Endothelial cell of umbilical vein (primary cell): ENCODE measurements at places on chromosomes 6 and 20. TPM values are rescaled to one million over a fixed set of nuclear protein-coding genes. Genes with fewer than 3 reads are reported as not detected.

GRCh38 chr6:56911847-56912246, 43.1 kb upstream of the BEND6 start:
- no peak for DNase-seq

DNA sequence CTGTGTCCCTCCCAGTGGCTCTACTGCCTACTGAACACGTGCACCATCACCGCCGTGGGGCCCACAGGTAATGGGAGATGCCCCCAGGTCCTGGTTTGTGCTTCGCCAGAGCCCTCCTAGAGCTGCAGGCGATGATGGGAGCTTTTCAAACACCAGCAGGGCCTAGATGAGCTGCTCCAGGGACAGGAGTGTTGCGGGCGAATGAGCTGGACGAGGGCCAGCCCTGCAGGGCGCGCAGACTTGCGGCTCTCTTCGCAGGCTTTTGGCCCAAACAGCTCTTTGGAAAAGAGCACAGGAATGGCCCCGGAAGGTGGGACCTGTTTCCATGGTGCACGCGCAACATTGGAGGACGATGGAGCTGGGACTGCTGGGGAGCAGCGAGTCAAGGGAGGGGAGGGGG, 409.3 kb upstream of the SULF2 start:
- no peak for DNase-seq

DNA sequence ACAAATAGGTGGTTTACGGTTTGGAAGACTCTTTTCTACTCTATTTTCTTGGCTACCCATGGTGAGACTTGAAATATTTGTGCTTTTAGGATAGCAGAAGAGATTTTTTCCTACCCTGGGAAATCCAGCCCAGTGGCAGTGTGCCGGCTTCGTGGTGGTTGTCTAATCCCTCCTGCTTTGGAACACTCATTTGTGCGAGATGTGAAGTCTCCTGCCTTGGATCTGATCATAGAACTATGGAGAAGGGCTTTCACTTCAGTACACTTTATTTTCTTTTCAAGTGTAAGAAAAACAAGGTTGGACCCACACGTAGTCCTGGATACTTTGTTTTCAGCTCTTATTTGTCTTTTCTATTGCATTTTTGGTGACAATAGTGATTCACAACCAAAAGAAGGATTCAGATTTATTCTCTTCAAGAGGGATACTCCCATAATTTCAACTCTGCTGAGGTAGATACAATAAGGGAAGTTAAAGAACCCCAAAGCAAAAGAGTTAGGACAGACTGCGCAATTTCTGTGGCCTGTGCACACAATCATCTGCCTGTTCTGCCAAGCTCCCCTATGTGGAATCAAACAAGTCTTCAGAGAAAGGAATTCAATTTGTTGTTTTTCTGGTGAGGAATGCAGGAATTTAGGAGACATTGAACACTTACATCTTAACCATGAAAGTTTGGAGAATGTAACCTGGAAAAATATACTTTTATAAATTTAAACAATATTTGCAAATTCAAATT, 413.2 kb downstream of the GJA1 start:
- peak; percentile 27 for DNase-seq

- no peak for DNase-seq
Observed at GRCh38 chr6:39797751-39798150, 5.6 kb downstream of the DAAM2 start.

- DNase-seq: no peak
Observed at GRCh38 chr6:15405129-15406068, 159.5 kb downstream of the JARID2 start.

DNA sequence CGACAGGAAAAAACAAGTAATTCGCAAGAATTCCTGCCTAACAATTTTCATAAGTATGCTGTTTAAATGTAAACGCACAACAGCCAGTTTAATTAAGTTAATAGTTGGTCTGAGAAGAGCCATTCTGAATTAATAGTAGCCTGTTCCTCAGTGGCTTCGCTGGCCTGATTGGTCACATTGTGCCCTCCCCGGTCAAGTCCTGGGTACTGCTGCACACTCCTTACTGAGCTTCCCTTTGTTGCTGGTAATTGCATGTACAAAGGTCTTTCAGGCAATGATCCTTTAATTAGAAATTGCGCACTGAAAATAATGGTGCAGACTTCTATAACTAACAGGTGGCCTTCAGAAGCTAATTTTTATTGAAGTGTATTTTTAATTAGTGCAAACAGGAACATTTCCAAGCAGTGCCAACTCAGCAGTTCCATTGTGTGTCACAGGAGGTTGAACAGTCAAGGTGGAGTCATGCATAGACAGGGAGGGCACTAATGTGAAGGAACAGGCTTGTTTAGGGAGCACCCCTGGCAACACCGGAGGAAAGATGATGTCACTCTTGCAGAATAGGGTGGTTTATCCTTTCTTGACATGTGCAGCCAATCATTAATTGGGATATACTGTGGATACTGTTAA, 92.6 kb upstream of the SLC22A23 start:
- DNase-seq: peak; percentile 1

DNA sequence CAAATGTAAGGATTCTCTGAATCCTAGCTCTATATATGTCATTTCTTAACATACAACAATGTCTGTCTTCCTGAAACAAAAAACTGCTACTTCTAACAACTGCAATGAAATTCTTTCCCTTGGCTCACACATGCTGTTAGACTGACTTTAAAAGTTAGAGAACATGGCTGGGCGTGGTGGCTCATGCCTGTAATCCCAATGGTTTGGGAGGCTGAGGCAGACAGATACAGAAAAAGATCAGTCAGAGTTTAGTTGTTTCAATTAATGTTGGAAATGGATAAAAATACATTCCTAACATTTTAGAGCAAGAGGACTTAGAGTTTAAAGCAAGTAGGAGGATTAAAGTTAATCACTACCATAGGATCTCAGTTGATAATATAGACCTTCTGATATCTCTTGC, 28.7 kb upstream of the KIAA1586 start:
- no peak for DNase-seq

- no peak for DNase-seq
Observed at GRCh38 chr20:17765584-17765983, 65.8 kb downstream of the BANF2 start.

- DNase-seq: peak; percentile 77
Observed at GRCh38 chr6:28281288-28282064, at the start of gene PGBD1. Gene PGBD1, plus strand, starts transcription at chr6:28281572. Its CDS starts 2,242 bp downstream, at chr6:28283814.

DNA sequence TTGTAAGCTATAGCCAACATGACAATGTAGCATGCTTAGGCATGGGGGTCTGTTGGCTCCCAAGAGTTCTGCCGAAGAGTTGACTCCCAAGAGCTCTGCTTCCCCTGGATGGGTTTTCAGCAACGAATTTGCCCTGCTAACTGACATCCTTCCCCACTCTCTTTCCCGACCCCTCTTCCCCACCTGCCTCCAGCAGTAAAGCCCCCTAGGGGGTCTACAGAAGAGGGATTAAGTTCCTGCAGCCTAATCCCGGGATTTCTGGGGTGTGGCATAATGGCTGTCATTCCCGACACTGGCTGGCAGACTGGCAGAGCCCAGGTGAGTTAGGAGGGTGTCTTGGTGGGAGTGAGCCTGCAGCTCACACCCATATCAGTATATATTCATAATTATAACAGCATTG, 121.0 kb upstream of the ZNF184 start:
- no peak for DNase-seq

DNA sequence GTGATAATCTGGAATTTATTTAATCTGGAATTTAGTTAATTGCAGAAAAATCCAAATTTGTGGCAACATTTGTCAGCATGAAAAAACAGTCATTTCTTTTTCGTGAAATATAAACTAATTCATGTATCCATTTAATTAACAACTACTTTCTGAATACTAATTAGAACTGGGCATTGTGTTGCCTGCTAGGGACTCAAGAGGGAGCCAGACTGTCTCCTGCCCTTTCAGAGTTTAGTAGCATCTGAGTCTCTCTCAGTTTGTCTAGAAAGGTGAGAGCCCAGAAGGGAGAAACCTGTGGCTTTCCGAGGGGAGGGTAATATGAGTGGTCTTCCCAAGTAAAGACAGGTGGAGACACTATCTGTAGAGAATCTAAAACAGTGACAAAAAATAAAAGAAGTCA, 210.9 kb upstream of the HDDC2 start:
- DNase-seq: no peak

DNA sequence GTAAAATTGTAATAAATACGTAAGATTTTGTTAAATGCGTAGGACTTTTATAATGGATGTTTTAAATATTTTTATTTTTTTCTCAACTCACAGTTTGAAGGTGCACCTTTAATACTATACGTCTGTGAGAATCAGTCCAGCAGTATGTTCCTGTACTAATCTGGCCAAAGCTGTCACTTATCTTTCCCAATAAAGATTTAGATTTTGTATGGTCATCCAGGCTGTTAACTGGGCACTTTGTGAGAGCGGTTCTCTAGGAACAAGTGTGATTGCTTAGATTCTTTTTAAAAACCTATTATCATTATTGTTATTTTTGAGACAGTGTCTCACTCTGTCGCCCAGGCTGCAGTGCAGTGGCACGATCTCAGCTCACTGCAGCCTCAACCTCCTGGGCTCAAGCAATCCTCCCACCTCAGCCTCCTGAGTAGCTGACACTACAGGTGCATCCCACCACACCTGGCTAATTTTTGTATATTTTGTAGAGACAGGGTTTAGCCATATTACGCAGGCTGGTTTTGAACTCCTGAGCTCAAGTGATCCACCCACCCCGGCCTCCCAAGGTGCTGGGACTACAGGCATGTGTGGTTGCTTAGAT, 1.7 kb downstream of the DCBLD1 start:
- peak; percentile 12 for DNase-seq

Gene BTNL2
- total RNA-seq: not detected in 2 replicates

Gene DNAH8
- 0.29 and 0.97 TPM in 2 replicates for total RNA-seq

Gene CDK5RAP1
- 31.1 and 36.5 TPM in 2 replicates for total RNA-seq

Gene MUCL3
- total RNA-seq: not detected in 2 replicates

Gene FAM83C
- not detected in 2 replicates for total RNA-seq

Gene ZBTB22
- total RNA-seq: 12.6 and 13.9 TPM in 2 replicates

Gene APMAP
- 105 and 110 TPM in 2 replicates for total RNA-seq

Gene OR2H2
- not detected in 2 replicates for total RNA-seq

Gene SPTLC3
- 0.23 and 0.29 TPM in 2 replicates for total RNA-seq

Gene DDR1
- total RNA-seq: 17.7 and 22.9 TPM in 2 replicates

Gene TCP11
- total RNA-seq: not detected in 2 replicates
